ENCODE measurements at places on chromosomes 3 and 15. TPM values are rescaled to one million over a fixed set of nuclear protein-coding genes. Genes with fewer than 3 reads are reported as not detected.

Gene DISP2
- 4.6 TPM for total RNA-seq

Gene ACTRT3
- total RNA-seq = not detected

- DNase-seq = no peak
These were observed 97.9 kb downstream of the NAALADL2 start for GRCh38 chr3:174957081-174957480.

DNA sequence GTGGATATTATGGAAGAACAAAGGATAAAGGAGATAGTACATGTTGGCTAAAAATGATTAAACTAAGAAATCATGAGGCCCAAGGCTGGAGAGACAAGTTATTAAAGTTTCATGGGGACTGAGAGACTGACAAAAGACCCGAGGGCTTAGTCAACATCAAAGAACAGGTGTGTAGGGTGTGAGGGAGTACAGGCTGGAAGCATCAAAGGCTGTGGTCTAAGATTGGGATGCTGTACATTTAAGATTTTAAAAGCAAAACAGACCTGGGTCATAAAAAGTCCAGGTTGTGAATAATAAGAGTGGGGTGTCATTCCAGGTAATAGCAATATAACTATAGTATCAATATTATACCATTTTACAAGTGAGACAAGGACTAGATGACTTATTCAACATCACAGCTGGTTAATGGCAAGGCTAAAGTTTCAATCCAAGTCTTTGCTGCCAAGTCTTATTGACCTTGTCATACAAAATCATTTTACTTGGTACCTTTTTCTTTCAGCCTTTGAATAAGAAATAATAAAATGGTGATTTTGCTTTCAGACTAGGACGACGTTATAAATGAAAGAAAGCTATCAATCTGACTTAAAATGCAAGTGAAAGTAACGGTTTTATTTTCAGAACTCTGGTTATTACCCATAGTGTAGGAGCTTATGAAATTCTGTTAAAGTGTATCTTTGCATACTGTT lies 211.6 kb downstream of the TNIK start:
- no peak for DNase-seq

- no peak for DNase-seq
These were observed 92.8 kb upstream of the FGF12 start for GRCh38 chr3:192820161-192820560.

GRCh38 chr15:34354286-34354685 lies 11.2 kb downstream of the NUTM1 start:
- no peak for DNase-seq

GRCh38 chr15:24956111-24956838 lies 1.5 kb downstream of the SNRPN start:
- peak; percentile 91 for DNase-seq

DNA sequence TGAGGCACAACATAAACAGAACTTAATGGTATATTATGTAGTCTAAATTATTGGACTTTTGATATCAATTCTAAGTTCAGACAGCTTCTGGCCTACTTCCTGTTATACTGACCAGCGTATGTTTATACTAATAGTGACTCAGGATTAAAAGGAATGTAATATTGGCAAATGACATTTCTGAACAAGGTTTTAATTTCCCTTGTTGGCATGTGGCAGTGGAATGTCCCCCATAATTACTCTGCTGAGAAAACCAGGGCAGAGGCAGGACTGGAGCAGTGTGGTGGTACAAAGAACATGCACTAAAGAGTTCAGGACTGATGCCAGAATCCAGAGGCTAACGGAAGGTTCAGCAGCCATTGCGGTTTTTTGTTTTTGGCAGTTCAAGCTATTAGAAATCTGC lies 184.0 kb downstream of the KCNAB1 start:
- no peak for DNase-seq

DNA sequence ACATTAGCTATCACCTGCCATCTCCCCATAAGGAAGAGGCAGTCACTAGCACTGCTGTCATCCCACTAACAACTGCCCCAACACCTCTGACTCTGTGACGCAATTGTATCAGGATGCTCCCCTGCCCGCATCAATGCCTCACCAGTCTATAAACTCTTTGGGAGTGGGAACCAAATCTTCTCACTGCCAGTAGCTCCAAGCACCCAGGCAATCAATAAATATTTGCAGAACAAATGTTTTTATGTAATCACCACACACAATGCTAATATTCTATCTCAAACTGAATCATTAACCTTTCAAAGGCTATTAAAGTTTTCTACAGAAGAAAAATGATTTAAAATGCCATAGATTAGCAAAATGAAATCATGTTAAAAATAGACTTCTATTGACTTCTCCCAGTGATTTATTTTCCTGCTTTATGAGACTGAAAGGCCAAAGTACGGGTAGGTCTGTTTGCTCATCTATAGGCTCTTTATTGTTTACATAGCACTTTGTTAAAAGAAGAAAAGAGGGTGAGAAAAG lies 131.3 kb downstream of the PLD1 start:
- peak; percentile 72 for DNase-seq

GRCh38 chr15:26985050-26985449 lies 14.1 kb downstream of the GABRG3 start:
- no peak for DNase-seq

GRCh38 chr15:66937588-66937987 lies 127.8 kb upstream of the SMAD3 start:
- no peak for DNase-seq
